Foreskin fibroblast (primary cell): ENCODE measurements at places on chromosomes 2 and 18.
A peak's percentile ranks its signal among the peaks of the same experiment; 100 is the strongest.

- no peak for DNase-seq
Observed at GRCh38 chr2:71129902-71130151, 202 bp downstream of the MCEE start.

- DNase-seq, result no peak
Observed at GRCh38 chr2:136020831-136021230, 35.4 kb upstream of the DARS1 start.

DNA sequence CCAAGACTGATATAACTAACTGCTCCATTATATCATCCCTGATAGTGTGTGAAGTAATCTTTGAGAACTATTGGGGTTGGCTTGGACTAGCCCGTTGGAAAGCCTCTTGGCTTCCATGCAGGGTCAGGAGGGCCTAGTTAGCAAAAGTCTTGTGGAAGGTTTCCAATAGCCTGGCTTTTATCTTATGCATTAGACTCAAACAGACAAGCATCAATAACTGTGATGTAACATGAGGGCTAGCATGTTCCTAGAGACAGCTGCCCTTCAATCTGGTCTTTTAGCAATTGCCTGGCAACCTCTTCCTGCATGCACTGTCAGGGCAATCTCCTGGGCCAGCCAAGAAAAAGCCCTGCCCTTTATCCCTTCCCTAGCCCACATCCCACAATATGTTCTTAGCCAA, 18.2 kb downstream of the SLC8A1 start:
- no peak for DNase-seq

- DNase-seq, result no peak
Observed at GRCh38 chr2:163462993-163463392, 272.8 kb downstream of the FIGN start.

GRCh38 chr2:1494257-1494656, 81.0 kb downstream of the TPO start:
- DNase-seq, result no peak

DNA sequence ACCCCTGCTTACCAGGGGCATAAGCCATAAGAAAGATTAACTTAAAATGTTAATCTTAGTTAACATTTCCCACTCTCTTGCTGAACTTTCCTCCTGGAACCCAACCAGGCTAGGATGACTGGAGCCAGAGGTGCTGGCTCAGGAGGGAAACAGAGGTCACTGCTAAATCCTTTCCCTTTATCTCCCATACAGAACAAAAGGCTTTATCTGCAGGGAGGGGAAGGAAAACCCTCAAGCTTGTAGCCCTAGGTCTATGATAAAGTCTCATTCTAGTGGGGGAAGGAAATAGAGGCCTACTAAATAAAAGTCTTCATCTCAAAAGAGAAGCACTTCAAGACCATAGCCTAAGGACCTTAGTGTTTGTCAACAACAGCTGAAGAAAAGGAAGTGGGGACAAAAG, 18.6 kb downstream of the HIBCH start:
- DNase-seq, result no peak

- DNase-seq, result peak; percentile 79
Observed at GRCh38 chr2:228646061-228646460, 464.6 kb upstream of the SPHKAP start.

- no peak for DNase-seq
Observed at GRCh38 chr2:216406826-216407225, 5.5 kb upstream of the SMARCAL1 start.

GRCh38 chr2:203059567-203060240, 45.0 kb downstream of the NBEAL1 start:
- DNase-seq, result no peak

- DNase-seq, result no peak
Observed at GRCh38 chr2:105076121-105076520, 38.3 kb downstream of the MRPS9 start.

GRCh38 chr2:238808761-238809160, 39.1 kb upstream of the TWIST2 start:
- no peak for DNase-seq

DNA sequence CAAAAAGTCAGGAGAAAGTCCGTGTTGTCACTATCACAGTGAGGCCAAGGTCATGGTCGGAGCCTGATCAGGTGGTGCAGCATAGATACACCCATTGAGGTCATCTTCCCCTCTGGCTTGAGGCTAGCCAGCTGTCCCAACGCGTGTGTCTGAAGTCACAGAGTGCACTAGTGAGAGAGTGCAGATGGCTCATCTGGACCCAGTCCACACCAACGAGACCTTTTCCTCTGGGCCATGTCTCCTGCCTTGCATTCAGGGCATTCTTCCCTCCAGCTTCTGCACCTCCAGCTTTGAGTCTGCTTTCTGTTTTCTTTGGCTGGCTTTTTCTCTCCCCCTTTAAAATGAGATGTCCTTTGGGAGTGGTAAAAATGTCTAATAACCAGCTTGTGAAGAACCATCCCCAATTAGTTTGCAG, 146.9 kb downstream of the TDRD15 start:
- no peak for DNase-seq

- no peak for DNase-seq
Observed at GRCh38 chr2:219423652-219424377, 5.6 kb downstream of the DES start.

GRCh38 chr2:206092297-206092696, 6.3 kb upstream of the INO80D start:
- no peak for DNase-seq

DNA sequence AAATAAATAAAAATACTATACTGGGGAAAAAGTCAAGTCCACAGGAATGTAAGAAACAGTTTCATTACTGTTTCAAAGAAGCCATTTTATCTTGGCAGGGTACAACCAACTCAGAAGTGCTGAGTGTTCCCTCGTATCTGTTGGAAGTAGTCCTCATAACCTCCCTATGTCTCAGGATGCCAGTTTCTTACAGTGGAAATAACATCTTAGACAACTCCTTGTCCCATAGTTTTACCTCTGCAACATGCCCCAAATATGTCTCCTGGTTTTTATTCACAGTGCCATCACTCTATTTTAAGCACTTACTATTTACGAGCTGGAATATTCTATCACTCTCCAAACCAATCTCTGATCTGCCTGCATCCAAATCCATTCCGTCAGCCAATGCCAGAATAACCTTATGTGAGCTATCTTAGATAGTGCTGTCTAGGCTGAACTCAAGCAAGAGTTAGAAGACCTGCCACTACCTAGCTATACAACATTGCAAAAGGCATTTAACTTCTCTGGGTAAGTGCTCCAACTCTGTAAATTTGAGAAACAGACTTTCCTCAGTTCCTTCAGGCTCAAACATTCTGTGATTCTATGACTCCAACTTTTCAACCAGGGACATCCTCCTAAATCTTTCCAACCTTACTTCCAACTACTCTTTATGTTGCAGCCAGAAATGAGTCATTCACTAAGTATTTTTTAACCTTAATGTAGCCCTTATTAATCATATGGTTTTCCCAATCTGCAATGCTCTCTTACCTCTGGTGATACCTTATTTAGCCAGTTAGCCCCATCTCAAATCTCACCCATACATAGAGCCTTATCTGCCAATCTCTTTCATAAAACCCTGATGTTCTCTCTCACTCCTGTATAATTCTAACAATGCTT, 66.7 kb downstream of the RTN4 start:
- peak; percentile 46 for DNase-seq

DNA sequence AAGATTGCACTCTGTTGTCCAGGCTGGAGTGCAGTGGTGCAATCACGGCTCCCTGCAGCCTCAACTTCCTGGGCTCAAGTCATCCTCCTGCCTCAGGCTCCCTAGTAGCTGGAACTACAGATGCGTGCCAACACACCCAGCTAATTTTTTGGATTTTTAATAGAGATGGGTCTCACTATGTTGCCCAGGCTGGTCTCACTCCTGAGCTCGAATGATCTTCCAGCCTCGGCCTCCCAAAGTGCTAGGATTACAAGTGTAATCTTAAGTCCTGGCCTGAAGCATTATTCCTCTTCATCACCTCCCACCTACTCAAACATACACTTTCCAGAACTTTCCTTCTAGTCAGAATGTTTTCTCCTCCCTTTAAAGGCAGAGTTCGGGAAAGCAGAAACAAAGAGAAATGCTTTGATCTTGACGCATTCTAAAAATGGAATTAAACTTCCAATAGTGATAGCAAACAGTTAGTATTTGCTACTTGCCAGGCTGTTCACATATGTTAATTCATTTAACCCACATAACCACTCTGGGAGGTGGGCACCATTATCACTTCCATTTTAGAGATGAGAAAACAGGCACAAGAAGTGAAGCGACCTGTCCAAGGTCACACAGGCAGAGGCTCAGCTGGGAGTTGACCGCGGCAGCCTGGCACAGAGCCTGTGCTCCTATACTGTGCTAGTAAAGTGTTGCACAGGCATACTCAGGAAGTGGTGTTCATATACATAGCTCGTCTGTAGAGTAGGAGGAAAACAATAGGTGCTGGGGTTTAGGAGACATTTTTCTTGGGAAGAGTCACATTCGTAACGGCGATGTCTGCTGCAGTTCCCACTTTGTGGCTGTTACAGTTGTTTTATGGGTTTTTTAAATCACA, 24.6 kb downstream of the TEX44 start:
- no peak for DNase-seq

GRCh38 chr2:88048541-88048940, 7.0 kb downstream of the KRCC1 start:
- no peak for DNase-seq

DNA sequence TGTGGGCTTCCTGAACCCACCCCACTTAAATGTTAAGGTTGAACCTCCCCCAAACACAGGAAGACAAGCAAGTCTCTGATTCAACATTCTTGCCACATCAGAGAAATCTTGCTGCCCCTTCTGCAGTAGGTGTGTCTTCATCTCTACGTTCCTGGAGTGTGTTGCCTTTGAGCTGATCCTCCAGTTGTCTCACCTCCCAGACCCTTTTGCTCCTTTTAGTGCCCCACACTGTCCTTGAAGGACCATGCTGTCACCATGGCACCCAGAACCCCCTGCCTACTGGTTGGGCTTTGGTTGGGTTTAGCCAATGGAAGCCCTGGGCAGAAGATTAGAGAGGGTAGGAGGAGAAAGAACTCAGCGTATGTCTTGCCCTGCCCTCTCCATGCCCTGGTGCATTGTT, 10.7 kb downstream of the CAB39 start:
- no peak for DNase-seq

- no peak for DNase-seq
Observed at GRCh38 chr18:8504424-8504823, 104.8 kb upstream of the RAB12 start.

DNA sequence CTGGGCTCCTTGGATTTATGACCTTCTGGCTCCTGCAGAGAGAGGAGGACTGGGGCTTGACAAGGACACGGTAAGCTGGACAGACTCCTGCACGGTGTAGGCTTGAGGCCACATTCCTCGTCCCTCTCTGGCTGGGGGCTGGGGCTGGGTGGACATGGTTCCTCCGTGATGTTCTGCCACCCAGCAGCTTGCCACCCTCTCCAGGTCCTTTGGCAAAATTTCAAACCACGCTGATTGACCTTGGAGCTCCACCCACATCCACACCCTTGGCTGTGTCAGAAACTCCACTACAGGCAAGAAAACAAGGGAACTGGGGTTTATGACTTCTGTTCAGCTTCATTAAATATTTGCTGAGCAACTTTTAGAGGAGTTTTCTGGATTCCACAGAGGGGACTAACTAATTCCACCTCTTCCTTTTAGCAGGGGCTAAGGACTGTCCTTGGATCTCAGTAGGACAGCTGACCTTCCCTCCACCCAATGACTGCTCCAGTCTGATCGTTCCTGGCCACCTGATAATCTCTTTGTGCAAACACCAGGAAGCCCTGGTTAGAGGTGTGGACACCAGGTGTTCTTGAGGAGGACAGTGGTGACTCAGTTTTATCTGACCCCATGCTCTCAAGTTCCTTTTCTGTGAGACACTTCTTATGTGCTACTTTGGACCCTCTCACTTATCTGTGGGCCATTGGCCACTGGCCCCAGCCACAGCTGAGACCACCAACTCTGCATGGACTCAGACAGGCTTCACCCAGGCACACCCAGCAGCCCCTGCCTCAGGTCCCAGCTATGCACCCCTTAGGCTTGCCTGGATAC, 29.3 kb downstream of the GPR55 start:
- no peak for DNase-seq

DNA sequence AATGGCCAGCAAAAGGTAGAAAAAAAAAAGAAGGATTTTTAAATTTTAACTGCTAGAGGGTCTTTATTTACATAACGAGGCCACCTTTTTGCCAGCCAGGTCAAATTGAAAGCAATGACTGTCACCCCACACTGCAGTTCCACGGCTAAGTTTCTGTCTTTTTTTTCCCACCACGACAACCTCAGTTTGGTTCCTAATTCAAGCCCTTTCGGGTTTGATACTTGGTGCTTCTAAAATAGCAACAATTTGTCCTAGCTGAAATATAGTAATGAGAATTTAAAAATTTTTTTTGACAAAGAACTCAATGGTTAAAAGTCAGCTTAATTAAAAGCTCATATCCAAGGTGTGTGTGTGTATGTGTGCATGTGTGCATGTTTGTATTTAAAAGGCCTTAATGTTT, 16.4 kb upstream of the NMS start:
- no peak for DNase-seq

DNA sequence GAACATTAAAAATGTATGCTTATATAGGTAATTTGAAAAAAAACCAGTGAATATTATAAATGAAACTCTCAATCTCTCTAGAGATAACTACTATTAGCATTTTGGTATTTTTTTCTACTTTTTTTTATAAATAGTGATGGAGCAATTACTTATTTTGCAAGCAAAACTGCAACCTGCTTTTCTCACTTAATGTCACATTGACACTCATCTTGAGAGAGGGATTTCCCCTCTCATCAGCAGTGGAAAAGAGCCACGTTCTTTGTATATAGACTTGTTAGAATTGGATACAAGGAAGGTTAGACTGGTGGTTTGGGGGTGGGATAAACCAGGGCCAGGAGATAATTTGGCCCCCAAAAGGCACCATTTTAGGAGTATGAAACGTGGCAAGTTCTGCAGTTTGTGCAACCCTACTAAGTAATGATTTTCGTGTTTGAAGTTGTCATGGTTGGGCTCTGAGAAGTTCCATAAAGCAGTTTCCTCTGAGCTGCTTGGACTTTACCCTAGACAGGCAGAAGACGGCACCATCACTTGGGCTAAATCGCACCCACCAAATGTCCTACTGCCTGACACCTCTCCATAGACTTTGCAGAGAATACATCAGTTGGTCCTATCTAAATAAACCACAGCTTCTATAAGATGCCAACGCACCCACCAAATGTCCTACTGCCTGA, 194.0 kb downstream of the ACTR3 start:
- DNase-seq, result no peak

GRCh38 chr2:117771969-117772630, 42.4 kb upstream of the DDX18 start:
- DNase-seq, result peak; percentile 9
